ENCODE measurements at places on chromosomes 3 and 15.

DNA sequence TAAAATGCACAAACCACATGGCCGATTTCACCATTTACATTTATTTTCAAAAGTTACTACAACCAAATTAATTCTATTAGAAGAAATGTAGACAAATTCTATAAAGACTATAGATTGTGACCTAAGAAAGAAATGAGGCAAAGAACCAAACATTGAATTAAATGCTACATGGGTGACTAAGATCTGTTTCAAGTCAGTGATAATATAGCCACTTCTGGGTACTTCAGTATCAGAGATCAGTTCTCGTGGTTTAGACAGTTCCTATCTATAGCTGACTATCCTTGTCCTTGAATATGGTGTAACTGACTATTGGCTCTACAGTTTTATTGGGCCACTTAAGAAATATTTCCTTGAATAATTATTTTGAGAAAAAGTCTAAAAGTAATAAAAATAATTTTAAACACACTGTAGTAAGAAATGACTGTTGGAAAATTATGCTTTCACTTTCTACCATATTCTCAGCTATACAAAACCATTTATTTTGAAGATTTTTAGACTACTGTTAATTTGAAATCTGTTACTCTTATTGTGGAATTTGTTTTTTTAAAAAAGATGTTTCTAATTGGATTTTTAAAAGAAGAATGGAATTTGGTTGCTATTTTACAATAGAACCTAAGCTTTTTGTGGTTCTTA lies 14.1 kb downstream of the KCNMB3 start:
- no peak for ATAC-seq

DNA sequence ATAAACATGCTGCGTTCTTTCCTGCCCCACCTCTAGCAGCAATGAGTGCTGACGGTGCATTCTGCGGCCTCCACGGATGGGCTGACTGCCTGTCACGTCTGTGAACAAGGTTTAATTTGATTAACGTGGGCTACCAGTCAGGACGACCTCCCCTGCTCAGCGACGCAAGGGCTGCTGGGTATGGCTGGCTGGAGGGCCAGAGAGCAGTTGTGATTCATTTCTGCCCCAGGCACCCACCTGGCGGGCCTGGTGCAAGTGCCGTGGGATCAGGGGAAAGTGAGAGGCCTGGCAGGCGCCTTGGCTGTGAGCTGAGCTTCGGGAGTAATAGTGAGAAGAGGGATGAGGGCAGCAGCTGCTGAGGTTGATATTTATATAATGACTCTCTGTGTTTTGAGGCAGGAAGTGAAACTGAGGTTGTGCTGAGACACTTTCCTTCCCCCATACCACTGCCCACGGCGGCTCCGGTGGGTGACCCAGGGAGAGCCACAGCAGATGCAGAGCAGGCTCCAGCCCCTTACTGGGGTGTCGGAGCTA lies 190.4 kb upstream of the BCL6 start:
- no peak for ATAC-seq

DNA sequence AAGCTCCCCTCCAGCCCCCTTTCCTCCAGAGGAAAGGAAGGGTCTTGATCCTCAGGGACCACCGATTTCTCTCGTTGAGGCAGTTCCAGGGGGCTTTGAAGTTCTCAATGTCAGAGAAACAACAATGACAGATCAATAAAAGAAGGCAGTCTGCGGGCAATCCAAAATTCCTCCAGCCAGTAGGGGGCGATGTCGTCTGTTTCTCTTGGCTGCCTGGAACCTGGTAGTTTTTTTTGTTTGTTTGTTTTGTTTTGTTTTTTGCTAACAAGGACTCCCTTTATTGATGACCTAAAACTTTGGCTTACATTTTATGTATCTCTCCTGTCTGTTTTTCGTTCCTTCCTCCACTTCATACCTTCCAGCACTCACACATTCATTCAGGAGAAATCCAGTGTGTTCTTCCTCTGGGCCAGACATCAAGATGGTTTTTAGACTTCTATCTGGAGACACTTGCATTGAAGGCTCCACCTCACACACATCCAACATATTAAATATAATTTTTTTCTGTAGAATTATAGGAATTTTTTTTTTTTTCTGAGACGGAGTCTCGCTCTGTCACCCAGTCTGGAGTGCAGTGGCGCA lies 276.6 kb downstream of the RPLP1 start:
- no peak for ATAC-seq

DNA sequence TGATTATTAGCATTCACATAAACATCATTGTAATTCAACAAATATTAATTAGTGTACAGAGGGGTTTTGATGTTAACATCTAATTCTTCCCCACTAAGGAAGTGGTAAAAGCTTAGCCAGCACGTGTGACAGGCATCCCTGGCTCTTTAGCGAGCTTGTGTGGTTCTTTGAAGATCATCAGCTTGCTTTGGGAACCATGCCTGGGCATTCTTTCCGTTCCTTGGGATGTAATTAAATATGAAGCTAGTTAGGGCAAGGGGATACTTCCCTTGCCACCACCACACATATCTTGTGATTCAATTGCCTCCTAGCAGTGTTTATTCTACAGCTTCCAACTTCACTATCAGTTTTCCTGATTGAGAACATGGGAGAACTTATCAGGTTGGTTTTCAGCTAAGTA lies 246.5 kb downstream of the MYRIP start:
- ATAC-seq = no peak

GRCh38 chr3:121895121-121895520 lies 920 bp downstream of the SLC15A2 start:
- no peak for ATAC-seq

GRCh38 chr3:156323466-156323865 lies 203.1 kb downstream of the KCNAB1 start:
- ATAC-seq = no peak

GRCh38 chr3:36876181-36876936 lies 68.5 kb downstream of the TRANK1 start:
- no peak for ATAC-seq

DNA sequence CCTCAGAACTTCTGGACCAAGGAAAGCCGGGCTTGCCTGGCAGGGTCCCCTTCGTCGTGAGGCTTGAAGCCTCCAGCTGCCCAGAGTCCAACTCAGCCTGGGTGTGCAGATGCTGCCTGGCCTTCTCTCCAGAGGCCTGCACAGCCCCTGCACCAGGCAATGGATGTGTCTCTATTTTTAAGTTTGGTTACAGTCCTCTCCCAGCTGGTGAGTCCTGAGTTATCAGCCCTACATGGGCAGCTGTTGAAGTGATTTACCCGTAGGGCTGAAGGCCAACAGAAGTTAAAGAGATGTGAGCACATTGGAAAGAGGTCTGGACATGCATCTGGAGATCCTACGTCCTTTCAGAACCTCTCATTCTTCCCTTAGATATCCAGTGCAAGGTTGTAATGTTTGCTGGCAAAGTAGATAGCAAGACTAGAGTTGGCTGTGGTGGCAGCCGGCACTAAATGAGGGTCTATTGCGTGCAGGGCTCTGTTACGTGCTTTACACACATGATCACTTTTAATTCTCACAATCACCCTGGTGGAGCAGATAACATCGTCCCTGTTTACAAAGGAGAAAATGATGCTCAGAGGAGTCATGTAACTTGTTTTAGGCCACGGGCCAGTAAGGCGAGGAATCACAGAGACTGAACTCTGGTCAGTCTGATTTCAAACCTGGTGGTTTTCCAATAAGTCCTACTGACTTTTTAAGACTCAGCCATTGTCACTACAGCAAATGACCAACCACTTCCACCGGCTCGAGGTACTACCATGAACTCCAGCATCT lies 9.9 kb downstream of the FYCO1 start:
- no peak for ATAC-seq

DNA sequence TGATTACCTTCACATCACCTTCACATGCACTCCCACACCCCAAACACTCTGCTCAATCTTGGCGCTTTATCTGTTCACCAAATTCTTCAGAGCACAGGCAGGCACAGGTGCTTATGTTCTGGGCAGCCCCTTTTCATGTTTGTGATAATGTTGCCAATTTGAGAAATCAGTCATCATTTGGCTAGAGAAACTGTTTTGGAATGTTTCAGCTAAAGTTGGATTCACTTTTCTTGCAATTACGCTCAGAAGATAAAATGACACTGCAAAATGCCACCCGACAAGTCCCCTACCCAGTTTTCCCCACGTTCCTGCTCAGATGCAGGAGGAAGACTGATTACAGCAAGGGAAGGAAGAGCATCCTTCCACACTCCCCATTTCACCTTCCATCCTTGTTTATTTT lies 192.9 kb upstream of the LRRN1 start:
- ATAC-seq = no peak

DNA sequence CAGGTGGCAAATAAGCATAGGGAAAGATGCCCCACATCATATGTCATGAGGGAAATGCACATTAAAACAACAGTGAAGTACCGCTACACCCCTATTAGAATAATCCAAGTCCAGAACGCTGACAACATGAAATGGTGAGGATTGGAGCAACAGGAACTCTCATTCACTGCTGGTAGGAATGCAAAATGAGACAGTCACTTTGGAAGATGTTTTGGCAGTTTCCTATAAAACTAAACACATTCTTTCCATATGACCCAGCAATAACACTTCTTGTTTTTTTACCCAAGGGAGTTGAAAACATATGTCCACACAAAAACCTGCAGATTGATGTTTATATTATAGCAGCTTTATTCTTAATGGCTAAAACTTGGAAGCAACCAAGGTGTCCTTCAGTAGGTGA lies 116.4 kb upstream of the TOPAZ1 start:
- ATAC-seq = no peak

GRCh38 chr3:46695177-46695961 lies 1.9 kb upstream of the ALS2CL start:
- ATAC-seq = peak; percentile 58

GRCh38 chr15:70823196-70823595 lies 30.8 kb downstream of the LARP6 start:
- no peak for ATAC-seq

GRCh38 chr15:88615303-88616107 lies 5.6 kb upstream of the AEN start:
- no peak for ATAC-seq

DNA sequence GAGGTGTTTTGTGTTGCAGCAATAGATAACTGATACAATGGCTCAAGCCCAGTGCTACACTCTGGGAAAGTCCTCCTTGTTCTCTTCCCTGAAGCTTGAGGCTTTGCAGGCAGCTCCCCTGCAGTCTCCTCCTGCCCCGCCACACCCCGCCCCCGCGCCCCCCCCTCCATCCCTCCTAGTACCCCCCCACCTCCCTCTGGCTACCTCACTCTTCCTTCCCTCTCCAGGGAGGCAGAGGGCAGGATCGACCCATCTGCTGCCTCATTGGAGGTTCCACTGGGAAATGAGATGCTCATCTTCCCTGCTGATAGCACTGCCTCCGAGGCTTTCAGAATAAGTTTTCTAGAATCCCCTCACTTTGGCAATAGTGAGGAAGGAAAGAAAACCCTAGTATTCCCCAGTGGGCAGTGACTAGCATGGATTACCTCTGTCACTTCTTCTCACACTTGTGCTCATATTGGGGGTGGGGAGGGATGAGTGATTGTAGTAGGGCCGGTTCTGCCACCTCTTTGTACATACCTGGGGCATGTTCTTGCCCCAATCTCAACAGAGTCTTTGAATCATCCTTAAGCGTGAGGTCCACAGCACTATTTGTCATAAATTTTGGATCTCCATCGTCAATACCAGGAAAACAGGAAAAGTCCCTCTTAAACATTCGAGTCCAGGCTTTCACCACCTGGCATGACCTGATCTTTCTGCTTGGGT lies 16.3 kb upstream of the RAB7A start:
- ATAC-seq = no peak

GRCh38 chr3:41649129-41649739 lies 312.7 kb downstream of the ULK4 start:
- ATAC-seq = no peak

- no peak for ATAC-seq
Observed at GRCh38 chr15:67559576-67559975, 17.1 kb downstream of the MAP2K5 start.

GRCh38 chr3:118447339-118447738 lies 587.3 kb downstream of the IGSF11 start:
- no peak for ATAC-seq

GRCh38 chr3:168267179-168267578 lies 171.5 kb upstream of the GOLIM4 start:
- ATAC-seq = no peak

DNA sequence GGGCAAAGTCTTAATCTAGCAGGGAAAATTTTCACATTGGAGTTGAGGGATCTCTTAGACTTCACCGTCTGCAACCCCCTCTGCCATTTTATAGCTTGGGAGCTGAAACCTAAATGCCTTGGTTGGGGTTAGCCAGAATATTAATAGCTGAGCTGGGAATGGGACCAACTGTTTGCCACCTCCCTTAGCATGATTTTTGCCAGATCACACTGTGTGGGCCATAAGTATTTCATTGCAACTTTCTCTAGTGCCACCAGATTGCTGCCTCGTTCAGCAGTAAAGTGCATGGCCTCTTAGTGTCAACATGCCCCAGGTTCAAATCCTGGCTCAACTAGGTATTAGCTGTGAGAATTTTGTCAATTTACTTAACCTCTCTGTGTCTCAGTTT lies 55.9 kb upstream of the ABHD17C start:
- ATAC-seq = no peak

DNA sequence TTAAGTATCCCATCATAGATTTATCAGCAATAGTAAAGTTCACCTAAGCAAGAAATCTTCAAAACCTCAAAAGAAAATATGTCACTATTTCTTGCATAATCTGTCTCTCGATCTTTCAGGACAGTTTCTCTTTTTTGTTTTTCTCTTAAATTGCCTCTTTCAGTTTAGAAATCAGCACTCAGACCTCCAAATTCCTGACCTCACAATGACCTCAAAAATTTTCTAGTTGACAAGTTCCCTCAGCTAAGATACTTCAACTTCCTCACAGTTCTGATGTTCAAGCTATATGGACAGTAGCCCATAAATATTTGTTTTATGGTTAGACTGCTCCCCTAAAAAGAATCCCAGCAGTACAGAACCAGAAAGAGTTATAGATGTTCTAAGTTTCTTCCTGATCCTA lies 24.1 kb downstream of the SLC24A5 start:
- ATAC-seq = no peak

GRCh38 chr15:85554852-85555521 lies 174.6 kb downstream of the AKAP13 start:
- ATAC-seq = no peak

- ATAC-seq = no peak
Observed at GRCh38 chr3:12752809-12753208, 6.2 kb downstream of the TMEM40 start.

- ATAC-seq = no peak
Observed at GRCh38 chr3:124635169-124635539, 95.1 kb upstream of the UMPS start.

DNA sequence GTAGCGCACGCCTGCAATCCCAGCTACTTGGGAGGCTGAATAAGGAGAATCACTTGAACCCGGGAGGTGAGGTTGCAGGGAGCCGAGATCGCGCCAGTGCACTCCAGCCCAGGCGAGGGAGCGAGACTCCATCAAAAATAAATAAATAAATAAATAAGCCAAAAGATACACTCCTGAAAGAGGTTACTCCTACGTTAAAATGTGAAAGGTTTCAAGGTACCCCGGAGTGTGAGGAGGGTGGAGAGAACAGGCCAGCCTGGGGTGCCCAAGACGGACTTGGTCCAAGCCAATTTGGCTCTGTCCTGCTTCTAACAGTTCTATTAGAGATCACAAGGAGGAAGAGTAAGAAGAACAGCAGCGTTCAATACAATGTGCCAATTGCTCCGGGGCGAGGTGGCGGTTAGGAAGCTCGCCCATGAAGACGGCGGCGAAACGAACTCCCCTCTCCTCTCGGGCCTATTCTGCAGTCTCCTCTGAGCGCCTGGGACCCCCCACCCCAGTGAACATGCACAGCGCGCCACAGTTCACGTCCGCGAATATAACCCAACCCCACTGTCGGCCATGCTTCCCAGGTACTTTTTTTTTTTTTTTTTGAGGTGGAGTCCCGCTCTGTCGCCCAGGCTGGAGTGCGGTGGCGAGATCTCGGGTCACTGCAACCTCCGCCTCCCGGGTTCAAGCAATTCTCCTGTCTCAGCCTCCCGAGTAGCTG lies 942 bp downstream of the ELP6 start:
- ATAC-seq = no peak

GRCh38 chr15:87326269-87326668 lies 930.3 kb downstream of the NTRK3 start:
- ATAC-seq = no peak
